ENCODE measurements at places on chromosomes 2 and 18.

- DNase-seq: peak; percentile 78
These were observed 60.8 kb downstream of the MFSD6 start for GRCh38 chr2:190468814-190469569.

DNA sequence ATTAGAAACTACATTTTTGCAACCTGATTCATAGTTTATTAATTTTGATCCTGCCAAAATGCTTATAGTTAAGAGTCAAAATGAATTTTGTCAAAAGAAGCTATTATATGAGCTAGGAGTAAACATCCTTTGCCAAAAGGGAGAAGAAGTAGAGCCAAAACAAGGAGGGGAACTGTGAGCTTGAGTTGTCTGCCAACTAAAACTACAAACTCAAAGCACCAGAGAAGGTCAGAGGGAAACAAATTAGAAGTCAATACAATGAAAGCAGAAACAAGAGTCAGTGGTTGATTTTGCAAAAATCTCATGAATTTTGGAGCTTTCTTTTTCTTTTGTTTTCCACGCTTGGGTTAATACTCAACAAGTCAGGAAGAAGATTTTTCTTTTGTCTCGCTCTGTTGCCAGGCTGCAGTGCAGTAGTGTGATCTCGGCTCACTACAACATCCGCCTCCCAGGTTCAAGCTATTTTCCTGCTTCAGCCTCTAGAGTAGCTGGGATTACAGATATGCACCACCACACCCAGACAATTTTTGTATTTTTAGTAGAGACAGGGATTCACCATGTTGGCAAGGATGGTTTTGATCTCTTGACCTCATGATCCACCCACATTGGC lies 508.5 kb downstream of the RIT2 start:
- no peak for DNase-seq

DNA sequence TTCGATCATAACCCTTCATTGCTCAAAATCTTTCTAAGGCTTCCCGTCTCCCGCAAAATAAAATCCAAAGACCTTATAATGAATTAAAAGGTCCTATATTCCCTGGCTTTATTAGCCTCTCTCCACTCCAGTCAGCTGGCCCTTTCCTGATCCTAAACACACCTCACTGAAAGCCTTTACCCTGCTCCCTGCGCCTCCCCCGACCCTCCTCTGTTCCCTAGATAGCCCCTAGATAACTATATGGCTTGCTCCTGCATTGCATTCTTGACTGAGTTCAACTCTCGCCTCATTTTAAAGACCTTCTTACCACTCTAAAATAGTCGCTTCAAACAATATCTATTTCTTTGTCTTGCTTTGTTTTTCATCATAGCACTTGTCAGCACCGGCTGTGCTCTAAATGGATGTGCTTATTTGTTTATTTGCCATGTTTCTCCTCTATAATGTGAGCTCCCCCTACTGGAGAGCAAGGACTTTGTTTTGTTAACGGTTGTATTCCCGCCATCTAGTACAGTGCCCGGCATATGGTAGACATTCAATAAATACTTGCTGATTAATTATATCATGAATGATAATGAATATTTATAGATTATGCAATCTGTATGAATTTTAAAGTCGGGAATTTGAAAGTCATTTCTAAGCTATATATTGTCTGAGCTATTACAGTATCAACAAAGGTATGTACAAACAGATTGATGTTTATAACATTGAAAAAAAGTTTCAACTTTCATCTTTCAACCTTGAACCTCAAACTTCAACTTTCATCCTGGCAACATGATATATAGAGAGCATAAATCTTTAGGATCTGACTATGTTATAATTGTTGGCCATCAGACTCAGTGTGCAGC lies 32.4 kb upstream of the VIT start:
- DNase-seq: peak; percentile 71

DNA sequence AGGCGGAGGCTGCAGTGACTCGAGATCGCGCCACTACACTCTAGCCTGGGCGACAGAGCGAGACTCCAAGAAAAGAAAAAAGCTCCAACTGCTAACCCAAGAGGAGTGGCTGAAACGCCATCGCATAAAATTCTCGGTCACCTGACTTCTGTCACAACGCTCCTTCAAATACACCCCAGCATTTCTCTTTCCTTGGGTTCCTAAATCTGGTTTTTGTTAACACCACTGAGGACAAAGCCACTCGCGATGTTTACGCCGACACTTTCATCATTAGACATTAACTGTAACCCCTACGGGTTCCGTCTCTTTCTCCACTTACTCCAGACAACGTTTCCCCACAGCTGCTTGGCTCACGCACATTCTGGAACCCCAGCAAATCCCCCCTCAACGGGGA lies 679 bp downstream of the CLK1 start:
- DNase-seq: no peak

DNA sequence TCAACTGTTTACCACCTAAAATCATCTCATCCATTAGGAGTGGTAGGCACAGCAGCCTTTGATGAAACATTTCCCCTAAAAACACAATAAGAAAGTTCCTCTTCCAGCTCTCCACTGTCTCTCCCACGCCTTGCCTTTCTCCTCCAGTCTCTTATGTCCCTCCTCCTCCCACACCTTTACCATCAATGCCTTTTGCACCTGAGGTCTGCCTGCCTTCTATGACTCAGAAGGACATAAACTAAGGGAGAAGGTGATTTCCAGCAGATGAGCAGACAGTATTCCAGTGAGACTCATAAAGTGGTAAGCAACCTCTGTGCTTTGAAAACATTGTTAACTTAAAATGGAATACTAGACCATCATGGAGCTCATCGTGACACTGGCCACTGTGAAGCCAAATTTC lies 34.2 kb upstream of the NDUFV2 start:
- DNase-seq: no peak

DNA sequence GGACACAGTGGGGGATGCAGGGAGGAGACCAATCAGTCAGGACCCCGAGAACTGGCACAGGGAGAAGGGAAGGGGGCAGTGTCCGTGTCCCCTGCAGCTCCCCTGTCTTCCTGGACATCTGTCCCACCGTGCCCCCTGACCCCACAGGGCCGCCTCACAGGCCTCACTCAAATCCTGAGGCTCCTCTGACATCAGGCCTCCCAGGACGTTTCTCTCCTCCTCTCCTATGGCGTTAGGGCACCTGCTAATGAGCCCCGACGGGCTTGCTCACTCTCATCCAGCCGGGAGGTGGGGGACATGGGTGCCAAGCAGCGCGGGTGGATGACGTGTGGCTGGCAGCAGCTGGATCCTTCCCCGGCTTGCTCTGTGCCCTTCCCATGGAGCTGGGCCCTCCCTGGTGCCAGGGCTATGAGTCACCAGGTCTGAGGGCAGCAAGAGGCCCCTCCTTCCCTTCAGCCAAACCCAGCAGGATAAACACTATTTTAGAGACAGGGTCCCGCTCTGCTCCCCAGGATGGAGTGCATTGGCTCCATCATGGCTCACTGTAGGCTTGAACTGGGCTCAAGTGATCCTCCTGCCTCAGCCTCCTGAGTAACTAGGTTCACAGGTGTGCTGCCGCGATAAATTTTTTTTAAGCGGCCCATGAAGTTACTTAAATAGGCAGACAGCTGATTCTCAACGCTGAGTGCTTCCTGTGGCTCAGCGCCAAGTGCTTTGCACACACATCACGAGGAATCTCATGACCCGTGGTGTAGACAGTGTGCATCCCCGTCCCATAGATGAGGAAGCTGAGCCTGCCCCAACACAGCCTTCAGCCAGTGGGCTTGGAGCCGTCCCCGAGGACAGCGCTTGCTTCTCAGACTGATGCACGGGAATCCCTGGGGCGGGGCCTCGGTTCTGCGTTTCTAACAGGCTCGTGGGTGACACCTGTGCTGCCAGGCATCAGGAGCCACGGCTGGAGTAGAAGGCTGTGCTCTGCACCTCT lies 64.5 kb upstream of the HDAC4 start:
- DNase-seq: peak; percentile 58

DNA sequence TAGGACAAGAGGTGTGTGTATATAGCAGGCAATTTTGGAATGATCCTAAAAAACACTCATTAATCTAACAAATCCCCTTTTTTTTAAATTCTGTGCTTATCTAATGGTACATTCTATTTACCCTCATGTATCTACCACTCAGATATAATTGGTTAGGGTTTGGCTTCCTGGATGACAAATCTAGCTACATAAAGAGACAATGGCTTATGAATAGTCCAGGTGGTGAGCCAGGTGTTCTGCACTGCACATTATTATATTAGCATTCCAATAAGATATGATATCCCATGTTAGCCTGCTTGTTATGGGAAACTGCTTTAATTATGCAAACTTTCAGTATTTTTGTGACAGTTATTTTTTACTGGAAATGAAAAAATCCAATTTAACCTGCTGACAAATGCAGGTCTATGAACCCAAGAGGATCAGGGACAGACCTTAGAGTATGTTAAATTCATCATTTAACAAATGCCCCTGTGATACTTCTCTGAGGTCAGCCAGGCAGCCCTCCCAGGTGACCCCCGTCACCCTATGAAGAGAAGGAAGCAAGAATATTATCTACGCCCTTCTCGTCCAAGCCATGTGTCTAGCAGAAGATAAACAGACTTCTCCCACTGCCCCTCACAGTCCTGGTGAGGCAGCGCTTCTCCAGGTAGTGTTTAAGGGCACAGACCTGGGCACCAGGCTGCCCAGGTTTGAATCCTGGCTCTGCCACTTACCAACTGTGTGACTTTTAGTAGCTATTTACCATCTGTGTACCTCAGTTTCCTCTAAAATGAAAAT lies 83.0 kb downstream of the ADD2 start:
- no peak for DNase-seq

GRCh38 chr2:240238201-240238600 lies 97.7 kb upstream of the OTOS start:
- no peak for DNase-seq

GRCh38 chr2:6999211-6999877 lies 82.1 kb downstream of the RNF144A start:
- no peak for DNase-seq

DNA sequence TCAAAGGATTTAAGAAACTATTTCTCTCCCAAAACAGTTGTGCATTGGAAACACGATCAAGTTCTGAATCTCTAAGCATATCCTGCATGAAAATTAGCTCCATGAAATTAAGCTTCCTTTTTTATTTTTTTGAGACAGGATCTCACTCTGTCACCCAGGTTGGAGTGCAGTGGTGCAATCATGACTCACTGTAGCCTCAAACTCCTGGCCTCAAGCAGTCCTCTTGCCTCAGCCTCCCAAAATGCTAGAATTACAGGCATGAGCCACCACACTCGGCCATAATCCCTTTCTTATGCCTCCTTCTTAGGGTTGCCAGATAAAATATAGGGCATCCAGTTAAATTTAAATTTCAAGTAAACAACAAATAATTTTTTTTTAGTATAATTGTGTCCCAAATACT lies 124.4 kb downstream of the ARL4C start:
- DNase-seq: no peak

DNA sequence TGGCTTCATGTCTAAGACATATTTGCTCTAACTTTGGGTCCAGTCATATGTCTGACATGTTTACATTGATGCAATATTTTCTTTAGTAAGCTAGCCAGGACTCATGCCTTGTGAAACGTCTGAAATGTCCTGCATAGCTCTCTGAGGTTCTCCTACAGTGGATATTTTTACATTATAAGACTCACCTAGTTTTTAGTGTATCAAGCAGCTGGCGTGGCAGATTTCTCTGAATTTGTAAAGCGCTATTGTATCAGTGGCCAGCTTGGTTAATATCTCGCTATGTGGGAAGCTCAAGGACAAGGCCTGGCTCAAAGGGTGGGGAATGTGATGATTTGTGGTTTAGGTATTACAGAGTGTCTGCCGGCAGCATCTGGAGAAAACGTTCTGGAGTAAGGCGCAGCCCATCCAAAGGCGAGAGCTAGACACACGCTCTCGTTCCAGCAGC lies 164.3 kb downstream of the LTBP1 start:
- no peak for DNase-seq

DNA sequence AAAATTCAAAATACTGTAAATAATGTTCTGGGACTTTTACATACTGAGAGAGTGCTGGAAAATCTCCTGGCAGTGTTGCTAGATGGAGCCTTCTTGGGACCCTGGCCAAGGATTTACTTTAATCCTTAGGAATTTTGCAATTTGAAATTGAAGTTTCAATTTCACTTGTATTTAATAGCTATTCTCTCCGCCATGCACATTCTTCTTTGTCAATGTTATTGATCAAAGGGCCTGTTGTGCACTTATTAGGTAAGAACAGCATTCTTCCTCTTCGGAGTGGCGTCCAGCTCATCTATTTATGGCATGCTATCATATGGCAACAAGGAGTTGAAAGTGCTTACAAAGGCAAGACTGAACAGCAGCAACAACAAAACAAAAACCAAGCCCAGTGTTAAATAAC lies 40.1 kb upstream of the SOS1 start:
- no peak for DNase-seq

DNA sequence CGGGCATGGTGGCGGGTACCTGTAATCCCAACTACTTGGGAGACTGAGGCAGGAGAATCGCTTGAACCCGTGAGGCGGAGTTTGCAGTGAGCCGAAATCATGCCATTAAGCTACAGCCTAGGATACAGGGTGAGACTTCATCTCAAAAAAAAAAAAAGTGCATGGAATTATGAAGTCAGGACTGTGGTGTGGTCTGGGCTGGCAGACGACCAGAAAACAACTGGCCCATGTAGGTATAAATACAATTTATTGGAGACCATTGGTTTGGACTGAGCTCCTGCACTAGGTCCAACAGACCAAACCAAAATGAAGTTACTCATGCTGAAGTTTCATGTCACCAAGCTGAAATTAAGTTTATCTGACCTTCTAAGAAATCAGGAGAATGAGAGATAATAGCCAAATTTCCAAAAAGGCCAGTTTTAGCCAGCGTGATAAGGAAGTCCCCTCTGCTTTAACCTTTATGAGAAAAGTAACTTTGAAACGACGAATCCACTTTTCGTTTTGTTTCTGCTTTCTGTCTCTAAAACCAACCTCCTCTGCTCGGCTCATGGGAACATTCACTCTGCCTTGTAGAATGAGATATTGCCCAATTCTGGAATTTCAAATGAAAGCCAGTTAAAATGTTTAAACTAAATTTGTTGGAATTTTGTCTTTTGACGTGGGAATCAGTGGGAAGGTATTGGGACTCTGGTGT lies 17.7 kb upstream of the RAB10 start:
- DNase-seq: no peak

GRCh38 chr2:43127208-43127940 lies 99.0 kb downstream of the ZFP36L2 start:
- no peak for DNase-seq

DNA sequence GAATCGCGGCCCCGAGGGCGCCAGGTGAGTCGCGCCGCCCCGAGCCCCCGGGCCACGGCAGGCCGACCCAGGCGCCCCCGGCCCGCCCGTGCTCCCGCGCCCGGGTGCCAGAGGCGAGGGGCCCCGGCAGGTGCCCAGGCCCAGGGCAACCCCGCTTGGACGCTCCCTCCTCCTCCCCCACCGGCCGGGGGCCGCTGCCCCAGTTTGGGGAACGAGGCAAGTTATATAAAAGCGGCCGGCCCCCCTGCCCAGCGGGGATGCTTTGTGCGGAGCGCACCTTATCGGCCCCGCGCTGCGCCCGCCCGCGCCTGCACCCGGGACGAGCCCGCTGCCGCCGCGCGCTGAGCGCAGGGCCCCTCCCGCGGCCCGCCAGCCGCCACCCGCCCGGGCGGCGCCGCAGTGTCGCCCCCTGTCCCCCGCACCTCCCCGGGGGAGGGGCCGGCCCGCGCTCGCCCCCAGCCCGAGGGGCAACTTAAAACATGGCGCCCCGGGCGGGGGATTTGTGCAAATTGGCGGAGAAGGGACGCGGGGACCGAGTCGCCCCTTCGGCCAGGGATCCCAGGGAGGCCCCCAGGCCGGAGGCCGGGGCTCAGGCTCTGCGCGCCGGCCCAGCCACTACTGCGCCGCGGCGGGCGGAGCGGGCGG lies 639 bp downstream of the EPB41L3 start:
- DNase-seq: no peak
